Pons (tissue), 1 donor: ENCODE measurements at places on chromosomes 5 and 9.

DNA sequence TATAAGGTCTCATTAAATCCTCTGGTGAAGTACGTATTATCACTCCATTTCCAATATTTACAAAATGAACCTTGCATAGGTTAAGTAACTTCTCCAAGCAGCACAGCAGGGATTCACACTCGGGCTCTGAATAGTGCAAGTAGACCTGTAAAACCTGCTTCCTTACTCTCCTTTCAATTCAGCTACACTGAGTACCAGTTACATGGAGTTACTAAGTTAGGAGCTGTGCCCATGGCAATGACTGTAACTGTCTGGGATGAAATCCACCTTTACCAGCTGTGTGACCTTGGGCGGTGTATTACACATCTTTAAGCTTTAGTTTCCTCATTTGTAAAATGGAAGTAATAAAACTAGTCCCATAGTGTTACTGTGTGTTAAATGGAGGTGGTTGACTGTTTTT lies 15.9 kb upstream of the MOB3B start:
- no peak for DNase-seq

GRCh38 chr5:141821430-141821925 lies 56.7 kb downstream of the PCDH1 start:
- DNase-seq = peak; percentile 99

DNA sequence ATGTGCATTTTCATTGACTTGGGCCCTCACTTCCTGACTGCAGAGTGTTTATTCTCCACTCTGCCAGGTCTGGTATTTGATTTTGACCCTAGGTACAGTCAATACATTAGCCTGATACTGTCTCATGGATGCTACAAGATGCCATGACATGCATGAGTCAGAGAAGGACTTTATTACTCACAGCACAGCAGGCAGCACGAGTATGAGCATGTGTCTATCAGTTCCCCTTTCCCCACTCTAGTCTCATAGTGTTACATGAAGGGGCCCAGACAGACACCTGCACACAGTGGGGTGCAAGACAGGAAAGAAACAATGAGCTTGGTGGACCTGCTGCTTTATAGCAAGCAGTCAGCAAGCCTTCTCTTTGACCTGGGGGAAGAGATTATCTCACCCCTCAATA lies 19.6 kb downstream of the ITGA2 start:
- DNase-seq = no peak

DNA sequence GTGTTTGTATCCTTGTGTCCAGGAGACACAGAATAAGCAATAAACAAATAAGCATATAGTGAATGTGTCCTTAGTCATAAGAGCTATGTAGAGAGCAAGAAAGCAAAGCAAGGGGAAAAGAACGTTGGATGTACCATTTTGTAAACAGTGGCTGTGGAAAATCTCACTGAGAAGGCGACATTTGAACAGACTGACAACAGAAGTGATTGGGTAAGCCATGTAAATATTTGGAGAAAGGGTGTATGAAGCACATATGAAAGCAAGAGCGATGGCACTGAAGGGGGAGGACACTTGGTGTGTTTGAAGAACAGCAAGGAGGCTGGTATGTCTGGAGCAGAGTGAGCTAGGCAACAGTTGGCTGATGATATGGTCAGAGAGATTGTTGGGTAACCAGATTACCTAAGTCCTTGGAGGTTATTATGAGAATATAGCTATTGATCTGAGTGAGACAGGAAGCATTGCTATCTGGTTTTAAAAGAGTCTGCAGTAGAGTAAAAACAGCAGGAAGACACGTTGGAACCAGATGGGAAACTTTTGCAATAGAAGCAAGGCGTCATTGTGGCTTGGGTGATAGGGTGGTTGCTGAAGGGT lies 115.5 kb upstream of the IL7R start:
- no peak for DNase-seq

- DNase-seq = no peak
Observed at GRCh38 chr5:175847503-175847902, 23.9 kb upstream of the CPLX2 start.

GRCh38 chr5:523441-524222 lies 617 bp downstream of the SLC9A3 start:
- no peak for DNase-seq

DNA sequence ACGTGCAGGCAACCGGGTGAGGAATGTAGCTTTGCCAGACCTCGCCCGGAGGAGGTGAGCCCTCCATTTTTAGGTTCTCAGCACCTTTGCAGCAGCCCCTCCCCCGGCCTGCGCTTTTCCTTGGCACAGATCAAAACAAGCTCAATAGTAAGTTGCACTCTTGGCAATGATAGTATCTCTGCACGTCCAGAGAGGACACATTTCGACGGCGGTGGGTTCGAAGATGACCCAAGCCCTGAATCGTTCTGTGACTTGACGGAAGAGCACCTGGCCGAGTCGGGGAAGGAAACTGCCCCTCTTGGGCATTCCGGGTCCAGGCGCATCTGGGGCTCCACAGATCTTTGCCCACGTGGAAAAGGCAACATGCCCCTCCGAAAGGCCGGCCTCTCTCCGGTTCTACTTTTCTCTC lies 904 bp downstream of the GDNF start:
- no peak for DNase-seq

DNA sequence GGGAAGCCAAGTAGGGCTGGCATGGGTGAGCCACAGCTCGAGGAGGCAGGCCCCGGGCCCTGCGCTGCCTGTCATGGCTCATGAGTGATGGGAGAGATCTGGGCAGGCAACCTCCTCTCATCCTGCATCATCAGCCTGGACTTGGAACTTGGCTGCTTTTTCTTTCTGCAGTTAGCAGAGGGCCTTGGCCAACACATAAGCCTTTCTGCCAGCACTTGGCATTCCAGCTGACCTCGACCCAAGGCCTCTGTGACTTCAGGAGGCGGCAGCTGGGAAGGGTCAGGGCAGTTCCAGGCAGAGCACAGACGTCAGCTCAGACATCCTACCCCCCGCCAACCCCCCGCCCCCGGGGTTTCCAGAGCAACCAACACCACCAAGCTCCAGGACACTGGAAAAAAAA lies 7.6 kb downstream of the S1PR3 start:
- DNase-seq = peak; percentile 44

- no peak for DNase-seq
Observed at GRCh38 chr5:118439831-118440230, 548.5 kb downstream of the DTWD2 start.

- no peak for DNase-seq
Observed at GRCh38 chr9:91658513-91659105, 235.0 kb upstream of the NFIL3 start.

DNA sequence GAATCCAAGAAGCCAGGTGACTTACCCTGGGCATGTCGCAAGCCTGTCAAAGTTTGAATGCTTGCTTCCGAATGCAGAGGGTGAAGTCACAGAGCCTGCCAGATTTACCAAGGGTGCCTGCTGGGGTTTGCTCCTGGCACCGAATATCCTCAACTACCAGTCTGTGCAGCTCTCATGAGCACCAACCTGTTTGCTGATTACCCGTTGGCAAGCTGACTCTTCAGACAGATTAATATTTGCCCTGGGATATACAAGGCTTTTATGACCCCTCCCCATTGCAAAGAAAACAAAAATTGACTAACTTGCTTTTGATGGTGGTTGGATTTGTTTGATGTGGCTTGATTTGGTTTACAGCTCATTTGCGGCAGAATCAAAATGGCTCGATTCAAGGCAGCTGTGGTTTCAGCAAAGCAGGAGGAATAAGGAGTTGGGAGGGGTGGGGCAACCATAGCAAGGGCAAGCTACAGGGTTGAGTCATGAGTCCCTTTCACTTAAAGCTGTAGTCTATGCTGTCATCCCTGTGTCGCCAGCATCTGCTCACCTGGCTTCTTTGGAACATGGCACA lies 82.3 kb upstream of the AGXT2 start:
- DNase-seq = no peak

DNA sequence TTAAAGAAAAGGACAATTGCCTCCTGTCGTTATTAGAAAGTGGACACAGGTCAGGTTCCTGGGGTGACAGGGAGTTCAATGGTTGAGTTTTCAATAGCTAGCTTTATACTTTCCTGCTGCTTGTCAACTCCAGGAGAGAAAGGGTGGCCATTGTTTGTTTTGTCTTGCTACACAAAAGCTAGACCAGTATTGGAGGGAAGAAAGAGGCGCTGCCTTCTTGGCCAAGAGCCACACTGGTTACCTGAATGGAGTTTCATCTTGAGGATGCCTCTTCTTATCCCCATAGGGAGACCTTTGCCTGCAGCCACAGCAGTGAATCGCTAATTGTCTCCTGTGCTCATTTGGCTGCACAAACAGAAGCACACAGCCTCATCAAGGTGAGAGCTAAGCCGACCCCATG lies 279.4 kb upstream of the GRIA1 start:
- no peak for DNase-seq

GRCh38 chr9:134149380-134149779 lies 13.5 kb downstream of the WDR5 start:
- no peak for DNase-seq

- no peak for DNase-seq
Observed at GRCh38 chr5:18395126-18396110, 761.2 kb downstream of the TAF11L14 start.

GRCh38 chr5:63535840-63536602 lies 426.2 kb downstream of the HTR1A start:
- no peak for DNase-seq

DNA sequence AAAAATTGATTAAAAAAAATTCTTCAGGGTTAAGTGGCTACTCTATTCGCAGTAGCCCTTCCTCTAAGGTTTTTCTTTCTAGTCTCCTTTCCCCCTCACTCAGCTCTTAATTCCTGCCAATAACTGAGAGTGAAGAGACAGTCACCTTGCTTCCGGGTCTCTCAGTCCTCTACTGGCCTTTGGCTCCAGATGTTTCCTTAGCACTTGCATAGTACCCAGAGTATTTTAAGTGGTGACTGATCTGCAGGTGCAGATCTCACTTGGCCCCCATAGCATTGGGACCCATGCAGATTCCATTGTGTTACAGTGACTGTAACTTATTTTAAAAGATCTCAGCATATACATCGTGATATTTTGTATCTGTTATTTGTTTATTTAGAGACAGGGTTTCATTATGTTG lies 66.2 kb downstream of the GCNT1 start:
- DNase-seq = no peak

- no peak for DNase-seq
Observed at GRCh38 chr5:32302835-32303754, 9.6 kb downstream of the MTMR12 start.

DNA sequence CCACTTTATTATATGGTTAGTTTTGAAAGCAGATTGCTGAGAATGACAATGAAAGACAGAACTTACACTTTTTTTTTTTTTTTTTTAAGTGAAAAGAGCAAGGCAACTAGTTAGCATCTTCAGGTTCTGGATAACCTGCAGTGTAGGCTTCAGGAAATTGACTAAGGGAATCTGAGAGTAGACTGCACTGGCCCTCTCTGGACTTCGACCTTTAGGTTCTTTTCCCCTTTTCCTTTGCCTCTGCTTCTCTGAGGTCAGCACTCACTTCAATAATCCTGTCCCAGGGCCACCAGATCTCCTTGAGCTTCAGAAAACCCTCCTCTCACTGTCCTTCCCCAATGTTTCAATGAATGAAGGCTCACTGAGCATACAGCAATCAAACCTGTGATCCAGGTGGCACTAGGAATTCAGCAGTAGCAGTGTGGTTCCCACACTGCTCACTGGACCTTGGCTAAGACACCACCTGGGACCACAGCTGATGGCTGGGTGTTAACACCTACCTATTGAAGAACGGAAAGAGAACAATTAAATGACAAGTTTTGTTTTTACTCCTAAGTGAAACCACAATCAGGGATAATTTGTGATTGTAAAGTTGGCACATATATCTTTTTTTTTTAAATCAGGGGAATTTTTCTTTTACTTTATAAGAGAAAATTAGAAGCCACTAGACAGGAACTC lies 85.8 kb upstream of the IL6ST start:
- no peak for DNase-seq

DNA sequence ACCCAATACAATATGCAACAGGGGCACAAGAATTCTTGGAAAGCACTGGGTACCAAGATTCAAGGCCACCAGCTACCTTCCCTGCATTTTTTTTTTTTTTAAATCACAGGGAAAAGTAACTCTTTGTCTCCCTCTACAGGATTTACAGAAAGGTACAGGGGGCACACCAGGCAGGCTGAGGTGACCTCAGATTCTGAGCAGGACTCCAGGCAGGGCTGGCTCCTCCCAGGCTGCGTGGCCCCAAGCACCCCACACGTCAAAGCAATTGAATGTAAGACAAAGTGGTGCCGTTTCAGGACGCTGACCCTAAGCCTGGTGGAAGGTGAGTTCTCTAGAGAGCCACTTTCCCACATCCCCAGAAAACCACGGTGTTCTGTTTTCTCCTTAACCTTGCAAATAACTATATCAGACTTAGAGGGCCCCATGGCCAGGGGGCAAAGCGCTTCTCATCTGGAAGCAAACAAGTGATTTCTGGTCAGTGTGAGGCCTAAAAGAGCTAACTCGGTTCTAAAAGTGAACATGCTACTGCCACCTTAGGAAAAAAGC lies 222.6 kb downstream of the ROR2 start:
- peak; percentile 9 for DNase-seq

DNA sequence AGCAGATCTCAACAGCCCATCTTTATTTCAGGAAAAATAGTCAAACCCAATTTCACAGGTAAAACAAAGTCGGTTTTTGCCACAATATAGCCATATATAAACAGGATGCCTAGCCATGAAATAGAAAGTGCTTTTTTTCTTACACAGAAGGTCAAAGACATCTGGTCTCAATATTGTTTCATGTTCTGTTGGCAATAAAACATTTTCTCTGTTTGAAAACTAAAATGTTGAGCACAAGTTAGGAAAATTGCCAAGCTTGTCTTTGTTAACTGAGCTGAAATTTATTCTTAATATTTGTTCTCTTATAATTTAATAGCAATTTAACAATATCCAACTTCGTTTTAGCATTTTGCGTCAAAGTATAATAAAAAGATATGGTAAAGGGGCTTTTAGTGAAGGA lies 673.4 kb downstream of the DTWD2 start:
- DNase-seq = no peak

- no peak for DNase-seq
Observed at GRCh38 chr9:135840107-135840506, 67.2 kb downstream of the CAMSAP1 start.

DNA sequence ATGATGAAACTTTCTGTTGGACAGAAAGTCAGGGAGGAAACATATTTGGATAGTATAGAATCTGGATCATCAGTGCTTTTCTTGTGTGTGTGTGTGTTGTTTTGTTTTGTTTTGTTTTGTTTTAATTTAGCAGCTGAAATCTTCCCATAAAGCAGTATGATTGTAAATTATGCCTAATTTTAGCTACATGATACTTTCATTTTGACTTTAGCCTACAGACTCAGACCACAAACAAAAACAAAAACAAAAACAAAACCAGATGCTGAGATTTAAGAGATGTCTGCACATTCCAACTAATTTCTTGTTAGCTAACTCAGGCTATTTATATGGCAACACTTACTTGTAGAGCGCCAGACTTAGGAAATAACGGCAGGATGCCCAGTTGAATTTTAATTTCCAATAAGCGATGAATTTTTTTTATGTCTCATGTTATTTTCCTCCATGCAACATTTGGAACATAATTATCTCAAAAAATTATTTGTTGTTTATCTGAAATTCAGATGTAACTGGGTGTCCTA lies 119.5 kb upstream of the TRPC7 start:
- no peak for DNase-seq

GRCh38 chr9:86632537-86632936 lies 278.3 kb upstream of the TUT7 start:
- no peak for DNase-seq
